ENCODE measurements at places on chromosomes 7 and 10.

DNA sequence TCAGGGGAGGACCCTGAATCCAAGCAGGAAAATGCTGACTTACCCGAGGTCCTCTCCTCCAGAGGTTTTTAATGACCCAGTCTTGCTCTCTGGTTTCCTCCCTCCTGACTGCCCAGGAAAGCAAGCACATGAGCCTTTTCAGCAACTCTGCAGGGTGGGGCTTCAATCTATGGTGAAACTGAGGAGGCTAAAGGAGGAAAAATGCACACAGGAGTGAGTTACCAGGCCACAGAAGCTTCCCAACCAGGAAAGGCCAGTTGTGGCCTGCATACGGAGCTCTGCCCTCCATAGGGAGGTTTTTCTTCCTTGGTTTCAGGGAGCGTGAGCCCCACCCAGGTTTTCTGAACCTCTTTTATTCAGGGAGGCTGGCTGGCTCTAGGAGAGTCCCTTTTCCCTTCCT is 14.1 kb upstream of the DLG5 start:
- no peak for DNase-seq

DNA sequence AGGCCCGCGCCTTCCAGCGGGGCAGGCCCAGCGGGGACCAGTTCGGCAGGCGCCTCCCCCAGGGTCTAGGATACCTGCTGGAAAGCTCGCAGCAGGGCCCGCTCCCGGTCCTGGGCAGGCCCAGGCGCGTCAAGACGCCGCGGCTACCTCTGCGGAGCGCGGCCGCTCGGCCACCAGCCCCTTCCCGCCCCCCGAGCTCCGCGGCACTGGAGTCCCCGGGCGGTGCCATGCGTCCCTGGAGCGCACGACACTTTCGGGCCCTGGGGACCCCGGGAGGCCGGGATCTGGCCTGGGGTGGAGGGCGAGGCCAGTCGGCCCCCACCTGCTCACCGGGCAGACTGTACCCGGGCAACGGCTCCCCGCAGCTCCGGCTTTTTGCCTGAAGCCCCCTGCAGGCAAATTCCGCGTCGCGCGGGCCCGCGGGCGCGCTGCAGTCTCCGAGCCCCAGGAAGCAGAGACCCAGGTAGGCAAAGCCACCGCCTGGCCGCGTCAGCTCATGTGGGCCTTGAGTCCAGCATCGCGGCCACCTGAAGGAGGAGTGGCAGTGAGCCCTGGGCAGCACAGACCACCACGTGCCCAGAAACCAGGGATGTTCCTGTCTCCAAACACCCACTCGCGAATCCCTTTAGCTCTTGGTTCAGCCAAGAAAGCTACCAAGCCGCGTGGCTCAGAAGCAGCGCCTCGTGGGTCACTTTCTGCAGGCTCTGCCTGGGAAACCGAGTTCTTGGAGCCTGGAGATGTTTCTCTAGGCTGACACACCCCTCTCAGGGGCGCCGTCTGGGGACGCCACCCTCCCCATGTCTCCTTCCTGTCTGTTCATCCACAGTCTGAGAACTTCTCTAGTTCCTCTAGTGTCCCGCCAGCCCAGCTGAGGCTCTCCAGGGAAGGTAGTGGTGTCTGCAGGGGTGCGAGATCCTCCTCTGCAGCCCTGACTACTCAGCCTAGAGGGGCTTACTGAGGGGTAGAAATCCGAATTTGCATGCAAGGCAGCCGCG is 46.1 kb upstream of the APBB1IP start:
- no peak for DNase-seq

DNA sequence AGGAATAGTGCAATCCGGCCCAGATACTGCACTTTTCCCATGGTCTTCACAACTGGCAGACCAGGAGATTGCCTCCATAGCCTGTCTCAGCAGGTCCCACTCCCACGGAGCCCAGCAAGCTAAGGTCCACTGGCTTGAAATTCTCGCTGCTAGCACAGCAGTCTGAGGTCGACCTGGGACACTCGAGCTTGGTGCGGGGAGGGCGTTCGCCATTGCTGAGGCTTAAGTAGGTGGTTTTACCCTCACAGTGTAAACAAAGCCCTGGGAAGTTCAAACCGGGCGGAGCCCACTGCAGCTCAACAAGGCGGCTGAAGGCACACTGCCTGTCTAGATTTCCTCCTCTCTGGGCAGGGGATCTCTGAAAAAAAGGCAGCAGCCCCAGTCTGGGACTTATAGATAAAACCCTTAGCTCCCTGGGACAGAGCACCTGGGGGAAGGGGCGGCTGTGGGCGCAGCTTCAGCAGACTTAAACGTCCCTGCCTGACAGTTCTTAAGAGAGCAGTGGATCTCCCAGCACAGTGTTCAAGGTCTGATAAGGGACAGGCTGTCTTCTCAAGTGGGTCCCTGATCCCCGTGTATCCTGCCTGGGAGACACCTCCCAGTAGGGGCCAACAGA is 293.5 kb upstream of the GALNT17 start:
- DNase-seq, result no peak

- no peak for DNase-seq
These were observed 116.7 kb upstream of the ZMIZ1 start for GRCh38 chr10:78952030-78952429.

GRCh38 chr7:36825501-36825900 is 101.2 kb upstream of the AOAH start:
- no peak for DNase-seq

DNA sequence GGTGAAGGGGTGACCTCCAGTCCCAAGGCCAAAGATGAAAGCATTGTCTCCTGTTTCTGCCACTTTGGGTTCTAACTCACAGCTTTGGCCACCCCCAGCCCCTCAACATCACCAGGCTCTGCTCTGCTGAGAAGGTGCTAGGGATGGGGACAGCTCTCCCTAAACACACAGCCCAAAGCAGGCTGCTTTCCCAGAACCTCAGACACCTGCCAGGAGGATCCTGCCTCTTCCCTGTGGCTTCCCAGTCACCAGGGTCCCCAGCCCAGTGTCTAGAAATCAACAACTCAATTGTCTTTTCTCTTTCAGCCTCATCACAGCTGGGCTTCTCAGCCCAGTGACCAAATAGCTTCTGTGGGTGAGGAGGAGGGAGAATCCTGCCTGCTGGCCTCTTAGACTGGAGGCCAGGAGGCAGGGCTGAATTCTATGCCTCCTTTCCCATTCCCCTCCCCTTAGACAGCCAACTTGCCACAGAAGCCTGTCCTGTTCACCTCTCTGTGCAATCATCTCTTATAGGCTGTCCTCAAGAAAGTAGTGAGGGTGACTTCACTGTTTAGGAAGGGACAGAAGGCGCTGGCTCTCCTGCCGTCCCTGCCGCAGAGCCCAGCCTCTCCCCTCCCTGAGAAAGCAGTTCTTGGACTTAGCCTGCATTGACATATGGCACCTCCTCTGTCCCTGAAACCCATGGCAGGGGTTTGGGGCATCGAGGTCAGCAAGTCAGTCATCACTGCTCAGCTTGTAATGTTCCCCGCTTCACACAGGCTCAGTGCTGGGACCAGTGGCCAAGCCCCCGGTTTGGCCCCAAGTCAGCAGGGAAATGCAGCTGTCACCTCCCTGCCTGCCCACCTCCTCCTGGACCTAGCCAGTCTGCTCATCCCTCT is 3.7 kb downstream of the FGF8 start:
- DNase-seq, result no peak

- no peak for DNase-seq
These were observed 105.9 kb upstream of the NPTX2 start for GRCh38 chr7:98511175-98511574.

GRCh38 chr7:82605247-82605864 is 161.8 kb upstream of the CACNA2D1 start:
- peak; percentile 73 for DNase-seq

- DNase-seq, result no peak
These were observed 125.8 kb downstream of the RAB11FIP2 start for GRCh38 chr10:117920956-117921355.

GRCh38 chr10:132117146-132117545 is 51.4 kb downstream of the JAKMIP3 start:
- DNase-seq, result no peak

GRCh38 chr7:48108959-48109847 is 20.1 kb downstream of the UPP1 start:
- no peak for DNase-seq

- no peak for DNase-seq
These were observed 53.9 kb downstream of the AP3M1 start for GRCh38 chr10:74096777-74097176.

GRCh38 chr7:85573346-85573745 is 386.5 kb upstream of the SEMA3D start:
- no peak for DNase-seq

DNA sequence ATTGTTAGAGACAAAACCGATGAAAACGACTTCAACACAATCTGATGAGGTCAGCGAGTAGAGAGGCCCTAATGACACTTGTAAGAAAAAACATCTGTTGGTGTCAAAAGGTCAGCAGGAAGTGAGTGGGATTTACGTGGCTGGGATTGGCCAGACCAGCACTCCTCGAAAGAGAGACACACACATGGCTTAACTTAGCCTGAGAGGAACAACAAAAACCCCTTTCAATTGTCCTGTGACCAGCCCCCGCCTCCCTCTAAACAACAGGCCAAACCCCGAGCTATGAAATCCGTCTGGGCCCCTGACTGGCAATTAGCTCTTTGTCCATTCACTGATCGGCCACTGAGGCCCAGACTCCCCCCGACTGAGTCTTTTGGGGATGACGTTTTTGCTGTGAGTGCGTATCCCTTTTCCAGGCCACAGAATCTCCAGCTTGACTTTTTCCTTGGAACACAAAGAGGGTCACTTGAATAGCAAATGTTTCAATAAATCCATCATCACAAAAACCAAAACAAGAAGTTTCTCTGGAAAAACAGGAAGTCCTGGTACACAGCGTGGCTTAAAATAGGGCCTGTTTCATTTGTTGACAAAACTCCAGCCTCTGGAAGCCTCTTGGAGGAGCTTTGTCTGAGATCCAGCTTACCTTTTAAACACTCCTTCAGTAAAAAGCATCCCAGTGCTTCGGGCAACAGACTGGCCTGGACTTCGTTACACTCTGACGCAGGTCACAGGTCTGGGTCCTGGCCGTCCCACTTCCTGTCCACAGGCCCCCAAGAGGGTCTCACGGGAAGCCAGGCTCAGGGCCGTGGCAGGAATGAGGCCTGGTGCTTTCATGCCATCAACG is 103.0 kb downstream of the CTBP2 start:
- DNase-seq, result no peak

- no peak for DNase-seq
These were observed 331.7 kb upstream of the ZMIZ1 start for GRCh38 chr10:78736926-78737630.

DNA sequence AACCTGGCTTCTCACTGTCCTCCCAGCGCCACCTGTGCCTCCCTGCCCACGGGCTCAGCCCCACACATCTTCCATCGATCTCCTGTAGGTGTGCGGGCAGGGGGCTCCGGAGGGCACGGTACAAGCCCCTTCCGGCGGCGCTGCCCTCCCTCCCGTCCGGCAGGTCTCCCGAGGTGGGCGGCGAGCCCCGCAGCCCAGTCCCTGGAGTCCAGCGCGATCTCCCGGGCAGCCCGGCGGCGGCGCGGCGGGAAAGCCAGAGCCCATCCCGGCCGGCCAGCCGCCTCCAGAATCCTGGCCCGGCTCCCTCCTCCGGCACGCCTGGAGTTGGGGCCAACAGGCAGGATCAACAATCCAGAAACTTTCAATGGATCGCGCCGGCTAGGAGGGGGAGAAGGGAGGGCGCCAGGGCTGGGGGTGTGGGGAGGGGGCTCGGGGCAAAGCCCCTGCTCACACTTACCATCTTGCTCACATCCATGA is 100.1 kb downstream of the HIP1 start:
- DNase-seq, result no peak

DNA sequence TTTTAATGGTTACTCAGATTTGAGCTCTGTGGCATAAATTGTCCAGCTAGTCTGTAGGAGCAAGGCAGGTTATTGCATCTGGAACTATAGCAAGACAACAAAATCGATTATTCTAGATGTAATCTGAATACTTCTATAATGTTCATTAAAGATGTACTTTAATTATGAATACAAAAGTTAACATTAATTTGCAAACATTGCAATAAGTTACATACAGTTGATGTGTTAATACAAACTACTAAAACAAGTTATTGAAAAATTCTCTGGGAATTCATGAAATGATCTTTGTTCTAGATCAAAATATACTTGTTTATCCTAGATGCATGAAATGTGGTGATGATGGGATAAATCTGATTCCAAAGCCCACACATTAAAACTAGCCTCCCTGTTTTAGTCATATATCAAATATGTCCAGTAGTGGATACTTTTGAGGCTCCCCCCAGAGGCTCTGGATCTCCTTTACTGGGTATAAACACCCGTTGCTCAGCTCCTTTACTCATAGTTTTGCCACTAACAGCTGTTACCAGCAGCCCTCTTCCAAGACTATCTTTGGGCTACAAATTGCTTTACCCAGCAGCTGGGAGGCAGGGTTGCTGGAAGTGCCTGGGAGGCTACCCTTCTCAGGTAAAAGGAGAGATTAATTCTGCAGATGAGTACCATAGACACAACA is 78.1 kb downstream of the ARL4A start:
- DNase-seq, result no peak

- no peak for DNase-seq
These were observed 5.4 kb downstream of the WDR86 start for GRCh38 chr7:151404216-151405011.

GRCh38 chr10:36344240-36345174 is 702.4 kb upstream of the FZD8 start:
- DNase-seq, result no peak

DNA sequence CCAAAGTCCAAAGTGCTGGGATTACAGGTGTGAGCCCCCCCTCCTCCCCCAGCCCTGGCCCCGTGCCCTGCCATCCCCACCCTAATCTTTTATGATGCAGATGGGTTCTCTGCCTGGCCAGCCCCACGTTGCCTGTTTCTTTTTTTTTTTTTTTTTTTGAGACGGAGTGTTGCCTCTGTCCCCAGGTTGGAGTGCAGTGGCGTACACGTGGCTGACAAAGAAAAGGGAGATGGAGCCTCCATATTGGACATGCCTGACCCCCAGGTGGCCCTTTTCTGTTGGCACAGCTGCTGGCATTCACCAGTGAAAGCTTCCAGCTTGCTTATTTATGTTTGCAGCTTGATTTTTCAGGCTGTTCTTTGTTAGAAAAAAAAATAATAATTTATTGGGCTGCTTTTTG is 235.3 kb downstream of the CCDC3 start:
- DNase-seq, result no peak

DNA sequence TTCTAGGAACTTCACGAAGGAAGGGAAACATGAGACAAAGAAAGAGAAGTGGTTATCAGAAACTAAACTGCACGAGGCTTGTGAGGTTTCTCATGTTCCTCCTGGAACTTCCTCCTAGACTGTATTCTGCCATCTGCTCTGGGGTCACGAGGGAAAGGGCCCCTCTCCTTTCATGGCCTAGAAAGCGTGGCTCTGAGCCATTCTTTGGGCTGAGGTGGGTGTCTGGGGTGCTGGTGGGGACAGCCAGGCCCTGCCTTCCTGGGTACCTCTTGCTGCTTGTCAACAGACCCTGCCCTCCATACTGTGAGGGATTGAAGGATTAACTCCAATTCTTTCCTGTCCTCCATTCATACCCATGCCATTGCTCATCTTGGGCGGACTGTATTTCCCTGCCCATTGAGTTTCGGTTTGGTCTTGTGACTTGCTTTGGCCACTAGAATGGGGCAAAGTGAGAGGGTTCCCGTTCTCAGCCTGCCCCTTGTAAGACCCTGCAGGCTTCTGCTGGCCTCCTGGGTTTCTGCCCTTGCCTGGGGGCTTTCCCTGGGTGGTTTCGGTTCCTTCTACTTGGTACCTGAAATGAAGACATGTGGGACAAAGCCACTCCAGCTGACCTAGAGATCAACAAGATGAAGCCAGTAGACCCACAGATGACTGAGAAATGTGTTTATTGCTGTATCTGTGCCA is 14.9 kb upstream of the GIMAP8 start:
- DNase-seq, result no peak
